Type B pancreatic cell (in vitro differentiated cells): ENCODE measurements at places on chromosomes 16 and 17. TPM values are rescaled to one million over a fixed set of nuclear protein-coding genes. Genes with fewer than 3 reads are reported as not detected.

Gene TMEM11
- 28.4 and 33.4 TPM in 2 replicates for total RNA-seq

Gene GPR139
- total RNA-seq, result not detected in 2 replicates

DNA sequence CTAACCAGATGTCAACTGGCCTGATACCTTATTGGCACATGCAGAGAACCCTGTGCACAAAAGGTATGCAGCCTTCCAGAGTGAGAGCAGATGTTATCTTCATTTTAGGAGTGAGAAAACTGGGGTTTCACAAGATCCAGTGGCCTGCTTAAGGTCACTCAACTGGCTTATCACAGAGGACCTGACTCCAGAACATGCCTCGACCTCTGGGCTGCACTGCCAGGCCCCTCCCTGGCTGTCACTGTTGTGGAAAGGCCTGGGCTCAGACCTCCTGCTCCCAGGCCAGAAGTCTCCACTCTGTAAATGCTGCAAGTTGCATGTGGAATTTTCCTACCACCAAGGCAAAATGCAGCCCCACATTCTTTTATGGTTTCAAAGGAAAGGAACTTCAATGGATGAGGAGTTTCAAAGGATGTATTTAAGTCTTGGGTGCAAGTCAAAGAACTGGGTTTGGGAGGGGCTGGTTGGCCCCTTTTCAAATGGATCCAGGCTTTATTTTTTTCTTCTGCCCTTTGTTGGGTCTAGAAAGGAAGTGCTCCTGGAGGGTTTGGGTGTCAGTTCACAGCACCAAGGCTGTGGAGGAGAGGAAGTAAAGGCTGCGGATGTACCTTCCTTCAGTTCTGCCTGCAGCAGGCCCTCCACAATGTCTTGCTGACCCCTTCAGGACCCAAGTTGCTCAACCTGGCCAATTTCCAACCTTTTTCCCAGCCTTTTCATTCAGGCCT is 30.4 kb upstream of the SMPD3 start:
- no peak for DNase-seq

Gene PYDC1
- not detected in 2 replicates for total RNA-seq

Gene MYO15A
- 1.8 and 2.2 TPM in 2 replicates for total RNA-seq

Gene COX6A2
- total RNA-seq, result not detected in 2 replicates

DNA sequence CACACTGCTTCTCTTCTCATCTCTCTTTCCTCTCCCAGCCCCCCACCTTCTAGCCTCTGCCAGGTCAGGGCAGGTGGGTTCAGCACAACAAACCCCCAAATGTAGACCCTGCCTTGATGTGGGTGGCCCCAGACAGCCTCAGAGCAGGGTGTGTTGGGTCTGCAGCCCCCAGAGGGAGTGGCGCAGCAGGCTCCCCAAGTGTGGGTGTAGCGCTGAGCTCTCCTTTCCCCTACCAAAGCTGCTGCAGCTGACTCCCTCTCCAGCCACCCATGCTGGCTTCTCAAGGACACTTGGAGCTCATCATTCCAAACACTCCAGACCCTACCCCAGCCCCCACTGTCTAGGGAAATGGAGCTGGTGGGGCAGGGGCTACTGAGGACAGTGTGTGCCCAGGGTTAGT is 27.3 kb downstream of the NLRC3 start:
- no peak for DNase-seq

- peak; percentile 80 for DNase-seq
These were observed 1.0 kb downstream of the NME2 start for GRCh38 chr17:51166987-51167931.

DNA sequence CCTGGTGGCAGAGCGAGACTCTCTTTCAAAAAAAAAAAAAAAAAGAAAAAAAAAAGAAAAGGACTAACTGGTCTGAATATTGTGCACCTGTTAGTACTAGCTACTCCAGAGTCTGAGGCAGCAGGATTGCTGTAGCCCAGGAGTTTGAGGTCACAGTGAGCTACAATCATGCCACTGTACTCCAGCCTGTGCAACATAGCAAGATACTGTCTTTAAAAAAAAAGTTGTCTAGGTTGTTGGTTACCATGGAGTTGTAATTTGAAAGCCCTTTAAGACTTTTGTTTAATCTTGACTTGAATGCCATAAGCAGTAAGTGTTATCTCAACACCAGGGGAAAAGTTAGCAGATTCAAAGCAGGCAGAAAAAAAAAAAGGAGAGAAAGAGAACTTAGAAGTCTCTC is 10.9 kb upstream of the C16orf54 start:
- no peak for DNase-seq

Gene ATF7IP2
- total RNA-seq, result 15.5 and 27.5 TPM in 2 replicates

GRCh38 chr16:69166221-69166833 is 20.6 kb upstream of the SNTB2 start:
- DNase-seq, result no peak

DNA sequence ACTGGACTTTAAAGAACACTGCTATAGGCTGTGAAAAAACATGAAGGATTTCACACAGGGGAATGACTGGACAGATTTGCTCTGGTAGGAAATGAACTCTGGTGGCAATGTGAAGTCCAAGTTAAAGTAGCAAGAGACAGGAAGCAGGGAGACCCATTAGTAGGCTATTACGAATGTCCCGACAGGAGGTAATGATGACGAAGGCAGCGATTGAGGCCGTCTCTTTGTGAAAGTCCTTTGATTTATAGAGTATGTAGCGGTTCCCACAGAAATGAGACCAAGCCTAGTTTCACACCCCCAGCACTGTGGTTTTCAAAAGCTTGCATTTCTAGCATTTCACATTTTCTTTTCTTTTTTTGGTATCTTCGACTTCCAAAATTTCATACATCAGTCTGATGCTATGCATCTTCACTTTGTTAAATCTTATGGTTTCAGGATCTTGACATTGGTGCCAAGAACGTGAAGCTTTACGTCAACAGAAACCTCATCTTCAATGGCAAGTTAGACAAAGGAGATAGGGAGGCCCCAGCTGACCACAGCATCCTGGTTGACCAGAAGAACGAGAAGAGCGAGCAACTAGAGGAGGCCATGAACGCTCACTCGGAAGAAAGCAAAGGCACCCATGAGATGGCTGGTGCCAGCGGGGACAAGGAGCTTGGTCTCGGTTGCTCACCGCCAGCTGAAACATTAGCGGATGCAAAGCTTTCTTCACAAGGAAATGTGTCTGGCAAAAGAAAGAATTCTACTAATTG is 189.8 kb downstream of the KATNIP start:
- DNase-seq, result no peak

DNA sequence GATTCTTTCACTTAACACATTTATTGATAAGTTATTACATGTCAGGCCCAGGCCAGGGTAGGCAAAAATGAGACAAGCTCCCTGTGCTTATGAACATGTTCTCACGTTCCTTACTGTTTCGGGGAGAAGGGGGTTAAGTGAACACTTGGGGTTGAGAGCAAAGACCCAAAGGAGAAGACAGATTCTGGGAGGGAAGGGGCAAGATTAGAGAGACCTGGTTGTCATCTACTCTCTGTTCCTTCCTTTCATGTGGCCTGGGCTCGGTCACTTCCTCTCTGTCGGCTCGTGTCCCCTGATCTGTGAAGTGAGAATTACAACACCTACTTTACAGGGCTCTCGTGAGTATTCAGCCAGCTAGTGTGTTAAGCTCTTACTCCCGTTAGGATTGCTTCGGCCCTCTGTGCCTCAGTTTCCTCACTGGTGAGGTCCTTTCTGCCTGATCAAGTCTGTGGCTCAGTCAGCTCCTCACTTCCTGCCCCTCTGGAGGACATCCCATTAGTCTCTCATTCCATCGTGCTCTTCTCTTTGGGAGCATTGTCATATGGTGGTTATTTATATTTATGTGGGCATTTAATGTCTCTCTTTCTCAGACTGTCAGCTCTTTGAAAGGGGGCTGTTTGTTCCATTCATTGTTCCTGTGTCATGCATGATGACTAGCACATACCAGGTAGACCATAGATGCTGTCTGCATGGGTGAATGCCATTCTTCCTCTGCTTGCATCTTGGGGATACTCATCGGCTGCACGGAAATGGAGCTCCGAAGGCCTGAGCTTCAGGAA is 38.9 kb downstream of the PLCG2 start:
- no peak for DNase-seq

DNA sequence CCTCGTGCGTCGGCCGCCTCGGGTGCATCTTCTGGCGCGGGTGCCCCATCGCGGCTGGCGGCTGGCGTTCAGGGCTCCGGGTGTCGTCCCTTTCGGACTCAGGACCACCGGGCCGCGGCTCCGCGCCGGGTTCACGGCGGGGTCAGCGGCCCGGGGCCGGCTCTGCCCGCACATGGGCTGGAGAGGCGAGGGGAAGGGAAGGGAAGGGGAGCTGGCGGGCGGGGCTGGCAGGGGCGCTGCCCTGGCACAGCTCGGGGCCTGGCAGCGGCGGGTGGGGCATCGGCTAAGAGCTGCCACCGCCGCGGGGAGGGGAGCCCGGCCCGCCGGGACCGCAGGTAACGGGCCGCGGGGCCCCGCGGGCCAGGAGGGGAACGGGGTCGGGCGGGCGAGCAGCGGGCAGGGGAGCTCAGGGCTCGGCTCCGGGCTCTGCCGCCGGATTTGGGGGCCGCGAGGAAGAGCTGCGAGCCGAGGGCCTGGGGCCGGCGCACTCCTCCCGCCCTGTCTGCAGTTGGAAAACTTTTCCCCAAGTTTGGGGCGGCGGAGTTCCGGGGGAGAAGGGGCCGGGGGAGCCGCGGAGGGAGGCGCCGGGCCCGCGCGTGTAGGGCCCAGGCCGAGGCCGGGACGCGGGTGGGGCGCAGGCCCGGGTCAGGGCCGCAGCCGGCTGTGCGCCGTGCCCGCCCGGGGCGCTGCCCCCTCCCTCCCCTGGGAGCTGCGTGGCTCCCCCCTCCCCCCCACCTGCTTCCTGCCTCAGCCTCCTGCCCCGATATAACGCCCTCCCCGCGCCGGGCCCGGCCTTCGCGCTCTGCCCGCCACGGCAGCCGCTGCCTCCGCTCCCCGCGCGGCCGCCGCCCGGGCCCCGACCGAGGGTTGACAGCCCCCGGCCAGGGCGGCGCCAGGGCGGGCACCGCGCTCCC is 646 bp downstream of the HIC1 start:
- DNase-seq, result no peak

Gene TRIM47
- total RNA-seq, result 1.9 and 3.1 TPM in 2 replicates

DNA sequence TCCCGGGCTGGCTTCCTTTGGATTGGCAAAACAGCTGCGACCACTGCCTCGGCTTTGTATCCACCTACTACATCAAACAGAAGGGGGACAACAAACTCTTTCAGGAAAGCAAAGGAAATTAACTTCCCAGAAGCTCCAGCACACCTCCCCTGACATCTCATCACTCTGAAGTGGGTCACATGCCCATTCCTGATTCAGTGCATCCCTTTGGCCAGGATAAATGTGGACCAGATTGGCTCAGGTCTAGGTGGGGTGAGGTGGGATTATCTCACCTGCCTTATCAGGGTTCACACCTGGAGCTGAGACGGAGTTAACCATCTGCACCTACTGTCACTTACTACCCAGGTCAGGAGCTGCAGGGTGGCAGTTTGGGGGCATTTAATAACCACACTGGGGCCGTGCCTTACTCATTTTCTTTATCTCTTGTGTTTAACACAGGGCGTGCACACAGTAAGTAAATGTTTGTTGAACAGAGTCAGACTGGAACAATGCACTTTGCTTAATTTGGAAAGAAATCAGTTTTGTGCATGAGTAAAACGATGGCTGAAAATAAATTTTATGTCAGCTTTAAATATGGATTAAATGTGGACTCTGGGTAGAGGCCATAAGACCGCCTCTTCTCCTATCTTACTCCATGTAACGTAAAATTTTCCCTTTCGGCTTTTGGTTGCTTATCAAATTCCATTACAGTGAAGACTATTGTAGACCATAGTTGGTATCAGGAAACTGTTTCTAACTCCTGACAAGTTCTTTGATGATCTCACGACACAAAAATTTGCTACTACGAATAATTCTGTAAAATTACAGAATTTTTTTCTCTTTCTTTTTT is 36.0 kb downstream of the IQCK start:
- no peak for DNase-seq

Gene HAS3
- 1.5 and 3.7 TPM in 2 replicates for total RNA-seq

Gene FBXW10
- total RNA-seq, result 0.19 and 0.22 TPM in 2 replicates

Gene ST6GALNAC1
- total RNA-seq, result 10.3 and 17.3 TPM in 2 replicates

GRCh38 chr17:50668025-50668837 is 33.5 kb downstream of the ABCC3 start:
- no peak for DNase-seq

Gene KRT27
- total RNA-seq, result not detected in 2 replicates

- DNase-seq, result no peak
These were observed 119.2 kb downstream of the HS3ST2 start for GRCh38 chr16:22933173-22933572.

DNA sequence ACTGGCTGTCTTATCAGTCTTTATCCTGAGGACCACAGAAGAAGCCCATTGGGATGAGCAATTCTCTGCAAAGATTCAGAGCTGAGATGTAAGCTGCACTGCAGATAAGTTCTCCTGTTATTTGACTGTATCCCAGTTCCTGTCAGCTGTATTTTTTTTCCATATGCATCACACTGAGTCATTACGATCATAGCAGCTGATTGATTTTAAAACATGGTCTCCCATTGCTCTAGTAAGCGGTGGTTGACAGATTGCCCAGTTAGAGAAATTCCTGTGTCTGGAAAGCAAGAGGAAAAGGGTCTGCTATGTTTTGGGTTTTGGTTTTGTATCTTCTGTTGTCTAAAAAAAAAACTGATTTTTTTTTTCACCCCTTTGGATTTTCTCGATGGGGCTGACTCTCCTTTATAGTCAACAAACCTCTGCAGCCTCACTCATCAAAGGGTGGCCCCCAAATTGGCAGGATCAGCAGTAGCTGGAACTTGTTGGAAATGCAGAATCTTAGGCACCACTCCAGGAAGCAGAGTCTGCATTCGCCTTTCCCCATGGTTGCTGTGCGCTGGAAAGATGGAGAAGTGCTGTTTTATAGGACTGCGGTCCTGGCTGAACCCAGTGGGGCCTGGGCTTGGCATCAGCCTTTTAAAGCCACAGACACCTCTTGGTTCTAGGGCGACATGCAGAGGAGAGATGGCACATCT is 220.1 kb upstream of the MPHOSPH6 start:
- no peak for DNase-seq

DNA sequence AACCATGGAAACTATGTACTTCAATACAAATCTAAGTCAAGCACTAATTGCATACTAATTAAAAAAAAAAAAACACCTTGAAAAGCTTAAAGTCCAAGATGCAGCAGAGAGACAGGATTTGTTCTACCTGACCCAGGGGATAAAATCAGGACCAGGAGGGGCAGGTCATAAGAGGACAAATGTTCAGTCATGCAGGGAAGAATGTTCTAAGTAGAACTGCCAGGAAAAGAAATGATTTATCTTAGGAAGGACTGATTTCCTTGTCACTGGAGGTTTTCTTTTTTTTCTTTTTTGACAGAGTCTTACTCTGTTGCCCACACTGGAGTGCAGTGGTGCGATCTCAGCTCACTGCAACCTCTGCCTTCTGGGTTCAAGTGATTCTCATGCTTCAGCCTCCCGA is 9.1 kb upstream of the GHDC start:
- no peak for DNase-seq

DNA sequence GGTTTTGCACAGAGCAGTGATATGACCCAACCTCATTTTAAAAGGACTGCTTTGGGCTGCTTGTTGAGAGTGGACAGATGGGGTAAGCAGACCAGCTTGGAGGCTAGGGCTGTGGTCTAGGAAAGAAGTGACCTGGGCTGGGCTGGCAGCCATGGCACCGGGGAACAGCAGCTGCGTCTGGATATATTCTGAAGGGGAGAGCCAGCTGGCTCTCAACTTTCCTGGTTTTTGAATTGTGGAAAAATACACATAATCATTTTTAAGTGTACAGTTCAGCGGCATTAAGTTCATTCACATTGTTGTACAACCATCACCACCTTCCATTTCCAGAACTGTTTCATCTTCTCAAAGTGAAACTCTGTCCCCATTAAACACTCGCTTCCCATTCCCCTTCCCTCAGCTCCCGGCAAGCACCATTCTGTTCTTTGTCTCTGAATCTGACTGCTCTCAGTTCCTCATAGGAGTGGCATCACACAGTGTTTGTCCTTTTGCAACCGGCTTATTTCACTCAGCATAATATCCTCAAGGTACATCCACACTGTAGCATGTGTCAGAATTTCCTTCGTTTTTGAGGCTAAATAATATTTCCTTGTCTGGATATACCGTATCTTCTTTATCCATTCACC is 113.2 kb downstream of the SPECC1 start:
- no peak for DNase-seq

Gene RTN4RL1
- 1.7 and 1.9 TPM in 2 replicates for total RNA-seq
